ENCODE measurements at places on chromosomes 11 and 22. TPM values are rescaled to one million over a fixed set of nuclear protein-coding genes. Genes with fewer than 3 reads are reported as not detected.

The OR8B12 gene
- not detected for total RNA-seq

The HOATZ gene
- total RNA-seq: not detected

The TYR gene
- not detected for total RNA-seq

The ANO1 gene
- total RNA-seq: 8.7 TPM

The NXF1 gene
- 120 TPM for total RNA-seq

GRCh38 chr11:8234425-8234821 lies 29.3 kb downstream of the LMO1 start:
- DNase-seq: no peak

DNA sequence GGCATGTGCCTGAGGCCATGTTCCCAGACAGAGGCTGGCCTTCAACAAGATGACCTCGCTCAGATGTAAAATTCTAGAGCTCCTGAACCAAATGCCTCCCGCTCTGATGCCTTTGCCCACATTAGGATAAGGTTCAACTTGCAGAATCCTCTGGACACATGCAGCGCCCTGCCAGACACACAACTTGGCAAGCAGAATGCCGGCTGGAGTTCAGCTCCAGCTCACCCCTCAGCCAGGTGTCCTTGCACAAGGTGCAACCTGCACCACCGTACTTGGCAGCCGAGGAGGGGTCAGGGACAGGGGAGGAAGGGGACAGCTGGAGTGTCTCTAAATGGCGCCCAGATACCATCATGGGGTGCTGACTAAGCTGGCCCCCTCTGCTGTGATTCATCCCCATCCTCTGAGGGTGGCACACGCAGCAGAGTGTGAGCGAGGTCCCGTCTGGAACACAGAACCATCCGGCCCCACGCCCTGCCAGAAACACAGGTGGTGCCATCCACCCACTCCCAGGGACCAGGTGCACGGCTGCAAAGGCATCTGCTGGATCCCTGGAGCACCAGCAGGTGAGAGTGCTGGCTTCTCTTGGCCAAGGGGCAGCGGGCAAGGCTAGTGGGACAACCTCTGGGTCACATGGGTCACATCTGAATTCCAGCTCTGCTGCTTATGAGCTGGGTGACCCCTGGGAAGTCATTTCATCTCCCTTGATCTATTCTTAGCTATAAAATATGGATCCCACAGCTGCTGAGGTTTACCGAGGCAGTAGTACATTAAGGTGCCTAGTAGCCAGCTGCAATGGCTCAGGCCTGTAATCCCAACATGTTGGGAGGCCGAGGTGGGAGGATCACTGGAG lies 12.8 kb downstream of the ZMAT5 start:
- no peak for DNase-seq

DNA sequence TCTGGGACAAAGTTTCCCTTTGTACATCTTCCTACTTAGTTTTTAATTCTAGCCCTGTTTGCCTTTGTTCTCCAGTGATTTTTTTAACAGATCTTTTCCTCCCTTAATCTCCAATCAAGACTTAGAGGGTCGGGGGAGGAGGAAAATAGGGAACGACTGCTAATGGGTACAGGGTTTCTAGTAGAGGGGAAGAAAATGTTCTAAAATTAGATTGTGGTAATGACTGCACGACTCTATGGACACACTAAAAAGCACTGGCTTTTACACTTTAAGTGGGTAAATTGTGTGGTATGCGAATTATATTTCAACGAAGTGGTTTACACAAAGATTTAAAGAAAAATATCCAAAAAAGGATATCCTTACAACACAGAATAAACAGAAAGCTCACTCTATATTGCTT lies 110.0 kb upstream of the SPON1 start:
- DNase-seq: no peak

DNA sequence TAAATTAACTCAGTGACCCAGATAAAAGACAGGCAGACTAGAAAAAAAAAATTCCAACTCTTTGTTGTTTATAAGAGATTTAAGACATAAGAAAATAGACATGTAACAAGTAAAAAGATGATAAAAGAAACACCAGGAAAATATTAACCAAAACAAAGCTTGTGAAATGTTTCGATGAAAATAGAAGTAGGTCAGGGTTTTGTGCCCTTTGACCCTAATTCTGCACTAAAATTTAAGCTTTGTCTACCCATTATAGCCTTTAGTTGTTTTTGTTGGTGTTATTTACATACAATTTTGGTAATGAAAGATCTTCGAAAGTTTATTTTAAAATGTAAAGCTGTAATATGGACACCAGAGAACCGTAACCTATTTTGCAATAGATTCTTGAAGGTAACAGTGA lies 75.7 kb downstream of the LRRC4C start:
- DNase-seq: no peak

GRCh38 chr22:49261616-49262015 lies 566.1 kb downstream of the BRD1 start:
- no peak for DNase-seq

DNA sequence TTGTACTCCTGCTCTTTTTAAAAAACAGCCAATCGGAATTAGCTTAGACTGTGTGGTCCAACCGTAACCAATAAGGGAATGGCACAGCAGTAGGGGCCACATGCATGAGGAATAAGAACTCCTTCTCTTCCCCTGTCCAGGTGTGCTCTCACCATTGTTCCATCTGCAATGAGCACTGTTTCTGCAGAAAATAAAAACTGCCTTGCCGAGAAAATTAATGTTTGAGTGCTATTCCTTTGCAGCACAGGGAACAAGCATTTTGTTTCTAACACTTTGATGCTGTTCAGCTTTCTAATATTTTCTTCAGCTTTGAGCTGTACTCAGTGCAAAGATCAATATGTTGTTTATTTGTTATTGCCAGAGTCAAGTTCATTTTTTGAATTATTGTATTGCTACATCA lies 57.9 kb downstream of the PIWIL3 start:
- no peak for DNase-seq

GRCh38 chr11:37843603-37844002 lies 1245.6 kb upstream of the RAG2 start:
- no peak for DNase-seq

- no peak for DNase-seq
Observed at GRCh38 chr11:46235777-46236688, 41.4 kb upstream of the CREB3L1 start.

- DNase-seq: no peak
Observed at GRCh38 chr11:27409742-27410141, 46.7 kb upstream of the CCDC34 start.

- DNase-seq: no peak
Observed at GRCh38 chr22:48807155-48807554, 1020.5 kb downstream of the BRD1 start.

- peak; percentile 68 for DNase-seq
Observed at GRCh38 chr11:111299101-111300026, 1.0 kb downstream of the POU2AF3 start.

Measured in progenitor cell of endocrine pancreas (in vitro differentiated cells).